ENCODE measurements at places on chromosomes 1 and 21.
A peak's percentile ranks its signal among the peaks of the same experiment; 100 is the strongest.

- no peak for DNase-seq
Observed at GRCh38 chr1:32291145-32291707, 657 bp upstream of the HDAC1 start.

- no peak for DNase-seq
Observed at GRCh38 chr1:206957639-206958038, 11.4 kb upstream of the PIGR start.

DNA sequence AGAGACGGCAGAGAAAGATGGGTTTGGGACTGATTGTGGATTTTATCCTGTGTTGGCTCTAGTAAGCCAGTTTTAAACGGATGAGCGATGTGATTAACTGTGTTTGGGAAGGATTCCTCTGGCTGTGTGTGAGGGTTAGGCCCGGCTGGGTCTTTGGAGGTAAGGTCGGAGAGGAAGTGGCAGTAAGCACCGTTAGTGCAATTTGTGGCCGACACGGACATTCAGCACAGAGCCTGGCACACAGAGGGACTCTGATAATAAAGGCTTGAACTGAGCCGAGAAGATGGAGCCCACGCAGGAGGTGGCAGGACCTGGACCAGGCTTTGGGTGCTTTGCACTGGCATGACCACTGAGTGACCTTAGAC, 1.3 kb downstream of the MTFR1L start:
- DNase-seq, result no peak

- DNase-seq, result no peak
Observed at GRCh38 chr1:151524736-151525135, 13.5 kb downstream of the CGN start.

GRCh38 chr21:16455978-16456377, 726.2 kb downstream of the USP25 start:
- DNase-seq, result peak; percentile 96

- no peak for DNase-seq
Observed at GRCh38 chr1:226722240-226722900, 16.7 kb downstream of the ITPKB start.

- DNase-seq, result no peak
Observed at GRCh38 chr1:25560001-25560400, 16.6 kb downstream of the LDLRAP1 start.

DNA sequence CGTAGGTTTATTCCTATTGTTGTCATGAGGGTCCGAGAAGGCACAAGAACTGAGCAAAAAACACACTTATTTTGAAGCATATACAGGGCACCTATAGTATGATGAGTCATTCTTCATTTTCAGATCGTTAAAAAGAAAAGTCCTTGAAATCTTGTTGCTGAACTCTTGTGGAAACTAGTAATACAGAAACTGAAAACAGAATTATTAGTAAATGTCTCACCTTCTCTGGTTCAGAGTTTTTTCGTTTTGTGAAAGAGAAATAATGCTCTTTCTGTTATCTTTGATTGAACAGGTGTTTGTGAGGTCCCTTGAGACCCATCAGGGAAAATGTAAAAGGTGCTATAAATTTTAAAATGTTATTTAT, 102.0 kb upstream of the COA6 start:
- DNase-seq, result no peak

GRCh38 chr1:14997646-14998276, 155.8 kb upstream of the TMEM51 start:
- DNase-seq, result no peak

DNA sequence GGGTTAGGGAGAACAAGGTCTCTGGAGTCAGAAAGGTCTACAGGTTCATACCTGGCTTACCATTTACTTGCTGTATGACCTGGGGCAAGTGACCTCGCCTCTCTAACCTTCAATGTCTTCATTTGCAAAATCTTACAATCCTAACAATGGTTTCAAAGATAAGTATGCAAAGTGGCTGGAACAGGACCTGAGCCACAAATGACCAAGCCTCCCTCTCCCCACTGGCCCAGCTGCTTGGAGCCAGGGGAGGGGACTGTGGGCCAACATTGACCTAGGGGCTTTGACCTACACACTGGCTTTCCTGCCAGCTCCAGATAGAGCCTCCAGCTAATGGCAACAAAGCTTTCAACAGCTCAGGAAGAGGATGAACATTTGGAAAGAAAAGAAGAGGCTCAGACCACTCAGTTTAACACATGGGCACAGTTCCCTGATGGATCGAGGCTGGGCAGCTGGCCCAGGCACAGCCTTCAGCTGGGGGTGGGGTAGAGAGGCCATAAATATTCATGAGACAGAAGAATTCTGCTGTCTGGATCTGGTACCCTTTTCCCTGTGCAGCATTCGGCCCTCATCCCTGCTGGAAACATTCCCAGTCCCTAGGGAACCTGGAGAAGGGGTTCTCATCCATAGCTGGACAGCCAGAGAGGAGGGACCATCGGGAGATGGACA, 12.9 kb downstream of the PTAFR start:
- DNase-seq, result no peak

DNA sequence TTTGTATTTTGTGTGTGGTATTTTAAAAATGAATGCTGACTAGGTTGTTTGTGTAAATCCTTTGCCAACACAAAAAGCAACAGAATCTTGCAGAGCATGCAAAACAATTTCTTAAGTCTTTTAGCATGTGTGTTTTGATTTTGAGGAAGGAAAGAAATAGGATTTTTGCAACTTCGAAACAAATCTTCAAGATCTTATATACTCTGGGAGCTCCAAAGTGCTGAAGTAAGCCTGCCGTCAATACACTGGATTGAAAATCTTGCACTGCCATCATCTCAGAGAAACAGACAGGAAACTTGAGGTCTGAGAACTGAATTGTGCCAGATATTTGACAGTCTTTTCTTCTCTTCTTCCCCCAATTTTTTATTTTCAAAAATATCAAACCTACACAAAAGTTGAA, 29.3 kb upstream of the DISP1 start:
- no peak for DNase-seq

DNA sequence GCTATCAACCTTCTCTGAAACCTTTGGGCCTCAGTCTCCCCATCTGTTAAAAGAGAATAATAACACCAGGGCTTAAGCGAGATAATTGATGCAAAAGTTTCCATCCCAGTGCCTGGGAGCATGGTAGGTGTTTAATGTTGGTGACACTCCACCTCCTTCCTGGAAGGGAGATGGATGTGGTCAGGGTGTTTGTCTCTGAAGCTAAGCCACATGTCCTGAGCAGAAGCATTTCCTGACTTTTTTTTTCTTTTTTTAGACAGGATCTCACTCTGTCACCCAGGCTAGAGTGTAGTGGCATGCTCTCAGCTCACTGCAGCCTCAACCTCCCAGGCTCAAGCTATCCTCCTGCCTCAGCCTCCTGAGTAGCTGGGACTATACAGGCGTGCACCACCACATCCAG, 72.6 kb upstream of the HMGB4 start:
- DNase-seq, result no peak

GRCh38 chr1:36323636-36324352, at the start of gene EVA1B:
Gene EVA1B, minus strand, starts transcription at chr1:36323645. Its CDS starts 608 bp downstream, at chr1:36323037.
- DNase-seq, result no peak

DNA sequence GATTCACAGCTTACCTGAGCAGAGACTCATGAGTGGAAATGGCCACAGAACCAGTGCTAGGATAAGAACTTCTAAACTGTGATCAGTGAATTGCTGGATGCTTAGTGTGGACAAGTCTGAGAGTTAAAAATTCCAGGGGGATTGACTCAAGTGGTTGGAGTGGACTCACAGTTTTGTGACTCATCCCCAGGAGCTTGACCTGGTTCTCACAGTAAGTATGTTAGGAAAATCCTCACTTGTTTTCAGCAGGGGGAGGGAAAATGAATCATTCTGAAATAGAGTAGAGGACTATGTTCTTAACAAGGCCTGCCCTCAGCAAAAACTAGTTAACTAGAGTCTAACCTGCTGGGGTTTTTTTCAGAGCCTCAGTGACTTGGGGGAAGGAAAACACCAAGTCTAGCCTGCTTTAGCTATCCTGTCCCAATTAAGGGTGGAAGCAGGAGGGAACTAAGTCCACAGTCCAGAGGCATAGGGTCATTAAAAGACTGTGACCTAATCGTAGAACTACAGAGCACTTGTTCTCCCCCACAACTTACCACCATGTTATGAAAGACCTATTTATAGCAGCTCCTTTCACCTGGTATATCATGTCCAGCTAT, 6.1 kb upstream of the CDC73 start:
- DNase-seq, result no peak

- DNase-seq, result no peak
Observed at GRCh38 chr1:184242507-184242943, 144.3 kb upstream of the C1orf21 start.

DNA sequence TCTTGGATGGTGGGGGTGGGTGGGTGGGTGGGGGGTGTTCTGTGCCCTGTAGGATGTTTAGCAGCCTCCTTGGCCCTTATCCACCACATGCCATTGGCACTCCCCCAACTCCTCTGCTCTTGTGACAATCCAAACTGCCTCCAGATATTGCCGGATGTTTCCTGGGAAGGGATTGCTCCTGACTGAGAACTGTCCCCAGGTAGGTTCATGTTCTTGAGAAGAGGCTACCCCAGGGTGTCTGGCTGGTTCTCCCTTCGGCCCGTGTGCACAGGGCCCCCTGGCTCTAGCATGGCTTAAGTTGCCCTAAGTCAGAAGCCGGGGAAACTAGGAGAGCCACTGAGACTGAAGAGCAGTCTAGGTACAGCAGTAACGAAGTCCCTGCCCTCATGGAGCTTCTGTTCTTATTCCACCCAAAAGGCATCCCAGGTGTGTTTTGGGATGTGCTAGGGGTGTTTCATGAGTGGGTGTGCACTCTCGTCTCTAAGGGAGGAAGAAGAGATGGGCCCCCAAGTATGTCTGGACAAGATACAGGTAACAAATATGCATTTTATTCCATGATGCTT, 19.8 kb upstream of the THRAP3 start:
- DNase-seq, result no peak

DNA sequence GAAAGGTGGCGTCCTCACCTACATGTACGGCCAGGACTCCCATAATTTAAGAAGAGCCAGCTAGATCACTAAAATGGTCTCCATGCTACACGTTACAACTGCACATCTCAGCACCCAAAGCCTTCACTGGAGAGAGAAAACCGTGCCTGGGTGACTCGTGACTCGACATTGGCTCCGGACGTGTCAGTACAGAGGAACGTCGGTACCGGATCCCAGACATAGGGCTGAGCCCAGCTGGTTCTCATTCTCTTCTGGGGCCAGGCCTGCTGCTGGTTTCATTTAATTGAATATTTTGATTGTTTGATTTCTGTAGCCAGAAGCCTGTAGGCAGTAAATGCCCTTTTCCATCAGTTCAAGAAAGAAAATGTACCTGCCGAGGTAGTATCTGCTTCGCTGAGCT, 93.1 kb downstream of the HHIPL2 start:
- DNase-seq, result no peak

DNA sequence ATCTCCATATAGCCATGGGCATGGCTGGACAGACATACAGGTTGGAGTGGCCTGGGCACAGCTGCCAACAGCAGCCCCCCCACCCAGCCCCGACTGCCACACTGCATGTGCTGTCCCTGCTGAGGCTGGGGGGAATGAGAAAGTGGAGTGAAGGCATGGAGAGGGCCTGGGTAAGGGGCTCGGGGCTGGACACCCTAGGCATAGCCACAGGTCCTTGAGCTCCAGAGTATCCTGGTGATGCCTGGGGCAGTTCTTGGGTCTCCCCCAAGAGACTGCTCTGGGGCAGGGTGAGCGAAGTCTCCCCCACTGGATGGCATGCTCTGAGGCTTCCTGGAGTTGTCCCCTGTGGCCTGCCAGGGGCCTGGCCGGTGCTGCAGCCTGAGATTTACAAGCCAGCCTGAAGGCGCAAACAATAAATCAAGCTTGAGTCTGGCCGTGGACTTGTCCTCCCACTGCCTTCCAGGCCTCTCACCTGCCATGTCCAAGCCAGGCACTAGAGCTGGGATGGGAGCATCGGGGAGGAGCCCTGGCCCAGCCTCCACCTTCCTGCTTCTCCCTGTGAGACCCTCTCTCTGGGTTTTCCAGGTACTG, 53.6 kb downstream of the FOXO6 start:
- DNase-seq, result no peak

DNA sequence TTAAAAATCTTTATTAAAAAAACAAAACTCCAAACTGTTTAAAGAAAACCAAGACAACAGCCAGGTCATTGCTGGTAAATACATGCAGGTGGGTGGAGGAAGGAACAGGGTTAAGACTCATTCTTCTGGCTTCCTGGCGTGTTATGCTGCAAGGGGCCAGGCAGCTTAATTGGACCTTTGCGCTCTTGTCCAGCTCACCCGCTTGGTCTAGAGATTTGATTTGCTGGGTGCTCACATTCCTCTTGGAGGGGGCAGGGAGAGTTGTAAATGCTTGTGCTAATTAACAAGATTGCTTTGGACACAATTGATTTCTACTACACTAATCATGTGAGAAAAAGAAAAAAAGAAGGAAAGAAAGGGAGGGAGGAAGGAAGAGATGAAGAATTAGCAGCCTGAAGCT, 10.5 kb downstream of the CEP104 start:
- no peak for DNase-seq

- no peak for DNase-seq
Observed at GRCh38 chr1:106998431-106999002, 58.0 kb upstream of the PRMT6 start.

DNA sequence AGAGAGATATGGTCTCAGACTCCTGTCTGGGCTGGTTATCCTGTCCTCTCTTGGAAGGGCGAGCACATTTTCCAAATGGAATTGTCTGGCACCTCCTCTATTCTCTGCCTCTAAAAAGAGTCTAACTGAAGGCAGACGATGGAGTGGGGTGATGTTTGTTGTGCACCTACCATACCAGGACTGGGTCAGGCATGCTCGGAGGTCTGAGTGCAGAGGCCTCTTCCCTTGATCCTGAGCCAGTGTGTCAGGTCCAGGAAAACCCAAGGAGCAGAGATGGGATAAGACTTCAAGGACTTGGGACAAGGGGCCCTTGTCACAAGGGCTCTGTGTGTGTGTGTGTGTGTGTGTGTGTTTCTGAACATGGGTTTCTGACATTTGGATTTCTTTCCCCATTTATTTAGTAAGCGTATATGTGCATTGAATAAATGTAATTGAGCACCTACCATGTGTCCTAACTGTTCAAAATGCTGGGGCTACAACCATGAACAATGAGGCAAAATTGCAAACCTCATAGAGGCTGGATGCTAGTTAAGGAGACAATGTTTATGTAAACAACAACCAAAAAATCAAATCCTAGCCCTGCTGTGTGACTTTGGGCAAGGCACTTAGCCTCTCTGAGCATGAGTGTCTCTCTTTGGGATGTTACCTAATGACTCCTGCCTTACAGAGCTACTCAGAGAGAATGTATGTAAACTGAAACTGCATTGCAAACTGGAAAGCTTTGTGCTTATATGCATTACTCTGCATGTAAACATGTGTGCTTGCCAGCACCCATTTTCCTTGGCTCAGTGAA, 276.3 kb downstream of the FOXD2 start:
- DNase-seq, result no peak

GRCh38 chr21:29332461-29333362, 34.0 kb downstream of the BACH1 start:
- DNase-seq, result no peak

- no peak for DNase-seq
Observed at GRCh38 chr1:81619156-81619555, 181.6 kb upstream of the ADGRL2 start.

DNA sequence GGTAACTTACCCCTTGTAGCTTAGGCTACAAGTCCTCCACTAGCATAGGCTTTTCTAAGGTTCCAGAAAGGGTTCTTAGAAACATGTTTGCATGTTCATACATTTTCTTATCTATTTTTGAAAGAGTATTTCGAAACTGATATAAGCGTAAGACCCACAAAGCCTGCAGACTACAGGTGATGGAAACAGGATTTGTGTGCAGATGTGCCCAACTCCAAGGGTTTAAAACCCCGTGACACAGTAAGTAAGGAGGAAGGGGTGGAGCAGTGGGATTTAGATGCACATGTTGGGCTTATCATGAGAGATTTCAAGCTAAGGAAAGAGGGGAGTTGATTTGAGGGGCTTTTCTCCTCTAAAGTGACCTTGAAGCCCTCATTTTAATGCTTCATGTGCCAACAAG, 164.7 kb downstream of the LTN1 start:
- DNase-seq, result no peak

Measured in NCI-H187 treated with DMSO at 0.1 percent for 48 hours (cell line).